ENCODE measurements at places on chromosomes 2 and 18.
A peak's percentile ranks its signal among the peaks of the same experiment; 100 is the strongest.

DNA sequence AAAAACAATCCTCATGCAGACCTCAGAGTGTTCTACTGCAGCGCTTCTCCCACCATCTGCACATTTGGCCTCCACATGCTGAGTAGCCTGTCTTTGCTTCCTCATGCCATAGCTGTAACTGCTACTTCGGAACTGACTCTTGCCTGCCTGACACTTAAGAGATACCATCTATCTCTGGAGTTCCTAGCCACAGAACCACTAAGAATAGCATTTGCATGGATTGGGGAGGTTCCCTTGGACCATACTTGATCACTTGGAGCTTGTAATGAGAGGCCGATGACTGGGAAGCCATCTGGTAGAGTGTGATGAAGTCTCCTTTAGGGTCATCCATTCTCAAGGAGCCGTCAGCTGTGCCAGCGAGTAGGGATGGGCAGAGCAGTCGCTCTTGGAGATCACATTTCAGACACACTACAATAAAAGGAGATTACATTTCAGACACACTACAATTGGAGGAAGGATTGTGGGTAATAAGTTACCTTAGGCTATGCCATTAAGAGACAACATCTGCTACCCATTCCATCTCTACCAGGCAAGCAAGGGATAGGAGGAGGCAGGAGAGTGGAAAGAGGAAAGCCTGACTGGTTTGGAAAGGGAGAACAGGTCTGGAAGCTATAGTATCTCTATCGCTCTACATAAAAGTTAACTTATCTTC, 21.8 kb downstream of the DOK1 start:
- H3K4me1 ChIP-seq = peaks cover 11% of the 10 kb centered on the region
- no peaks in the 10 kb centered on the region for H3K36me3 ChIP-seq
- no peak overlapping the region for H3K4me3 ChIP-seq
- H3K27me3 ChIP-seq = no peaks in the 10 kb centered on the region
- H3K27ac ChIP-seq = no peak overlapping the region

GRCh38 chr18:49177812-49178211, 227.0 kb upstream of the SMAD7 start:
- no peaks in the 10 kb centered on the region for H3K36me3 ChIP-seq
- no peaks in the 10 kb centered on the region for H3K4me1 ChIP-seq
- no peak overlapping the region for H3K27ac ChIP-seq
- no peak for DNase-seq
- H3K4me3 ChIP-seq = no peak overlapping the region

DNA sequence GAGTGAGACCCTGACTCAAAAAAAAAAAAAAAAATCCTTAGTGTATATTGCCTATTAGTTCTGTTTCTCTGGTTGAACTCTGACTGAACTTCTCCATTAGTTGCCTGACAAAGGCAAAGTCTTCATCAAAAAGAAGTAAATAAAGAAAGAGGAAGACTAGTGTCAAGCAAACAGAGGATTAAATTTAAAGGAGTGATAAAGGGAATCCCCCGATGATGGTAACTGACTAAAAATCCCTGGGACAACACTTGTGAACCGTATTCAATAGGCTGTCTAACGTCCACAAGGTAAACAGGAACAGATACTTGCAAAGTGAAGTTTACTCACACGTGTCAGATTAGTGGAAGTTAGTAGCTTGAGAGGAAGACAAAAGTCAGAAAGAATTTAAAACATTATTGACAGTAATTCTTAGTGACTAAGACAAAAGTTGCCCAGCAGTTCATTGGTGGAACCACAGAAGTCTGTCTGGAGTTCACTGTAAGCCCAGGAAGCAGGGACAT, 26.2 kb upstream of the SPOPL start:
- H3K4me3 ChIP-seq = no peak overlapping the region
- DNase-seq = no peak
- no peaks in the 10 kb centered on the region for H3K36me3 ChIP-seq
- no peaks in the 10 kb centered on the region for H3K27me3 ChIP-seq
- no peaks in the 10 kb centered on the region for H3K4me1 ChIP-seq

DNA sequence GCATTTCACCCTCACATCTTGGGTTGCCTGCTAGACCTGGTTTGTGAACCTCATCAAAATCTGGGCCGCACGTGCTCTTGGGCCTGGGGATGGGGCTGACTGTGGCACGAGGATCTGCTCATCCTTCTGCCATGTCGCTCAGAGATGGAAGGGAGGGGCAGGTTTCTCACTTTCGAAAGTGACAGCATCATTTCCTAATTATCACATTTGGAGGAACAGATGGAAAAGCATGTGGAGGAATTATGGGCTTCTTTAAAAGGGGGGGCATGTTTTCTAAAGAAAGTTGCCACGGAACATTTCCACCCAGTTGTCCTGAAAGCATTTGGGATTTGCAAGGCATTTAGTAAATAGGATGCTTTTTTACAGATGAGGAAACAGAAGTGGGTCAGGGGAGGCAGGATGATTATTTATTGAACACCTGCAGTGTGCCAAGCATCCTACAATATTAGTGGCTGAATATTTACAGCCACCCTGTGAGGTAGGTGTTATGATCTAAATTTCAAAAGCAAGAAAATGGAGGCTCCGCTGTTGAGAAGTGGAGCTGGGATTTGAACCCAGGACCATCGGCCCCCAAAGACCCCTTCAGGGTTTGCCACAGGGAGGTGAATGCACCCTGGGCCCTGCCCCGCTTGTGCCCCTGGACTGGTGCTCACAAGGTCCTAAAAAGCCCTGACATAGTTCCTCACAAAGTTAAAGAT, 104.2 kb upstream of the MYCN start:
- H3K27me3 ChIP-seq = no peaks in the 10 kb centered on the region
- no peak overlapping the region for H3K27ac ChIP-seq
- H3K4me3 ChIP-seq = no peak overlapping the region
- H3K4me1 ChIP-seq = no peaks in the 10 kb centered on the region

DNA sequence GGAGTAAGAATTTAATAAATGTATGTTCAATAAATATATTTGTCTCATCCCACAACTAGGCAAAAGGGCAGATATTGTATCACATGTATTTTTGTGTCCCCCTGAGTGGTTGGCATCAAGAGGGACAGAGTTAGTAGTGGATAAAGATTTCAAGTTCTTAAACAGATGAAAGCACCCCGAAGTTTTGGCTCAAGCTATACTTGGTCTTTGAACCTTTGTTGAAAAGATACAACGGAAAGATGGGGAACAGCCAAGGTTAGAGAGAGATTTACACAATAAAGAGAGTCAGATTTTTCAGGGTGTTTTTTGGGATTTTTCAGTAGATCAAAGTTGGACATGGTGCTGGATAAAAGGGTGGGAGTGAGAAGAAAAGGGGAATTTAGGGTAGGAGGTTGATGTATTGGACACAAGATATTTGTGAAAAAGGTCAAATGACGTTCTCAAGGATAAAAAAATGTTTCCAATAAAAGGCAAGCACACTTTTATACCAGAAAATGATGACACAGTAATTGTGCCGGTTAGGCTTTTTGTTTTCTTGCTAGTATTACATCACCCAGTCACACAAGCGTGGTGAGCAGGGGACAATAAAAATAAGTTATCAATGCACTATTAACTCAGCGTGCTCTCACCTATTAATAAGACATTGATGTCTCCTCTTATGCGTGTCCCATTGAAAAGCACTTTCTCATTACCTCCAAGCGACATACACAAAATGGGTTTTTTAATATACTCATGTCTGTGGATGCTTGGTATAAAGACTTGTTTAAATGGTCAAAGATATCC, 59.5 kb downstream of the MEP1B start:
- no peak overlapping the region for H3K27ac ChIP-seq
- no peaks in the 10 kb centered on the region for H3K36me3 ChIP-seq
- no peak for DNase-seq
- no peaks in the 10 kb centered on the region for H3K27me3 ChIP-seq
- no peaks in the 10 kb centered on the region for H3K4me1 ChIP-seq

GRCh38 chr2:213958086-213958485, 452.8 kb upstream of the VWC2L start:
- no peak overlapping the region for H3K4me3 ChIP-seq
- no peaks in the 10 kb centered on the region for H3K36me3 ChIP-seq
- no peaks in the 10 kb centered on the region for H3K4me1 ChIP-seq

DNA sequence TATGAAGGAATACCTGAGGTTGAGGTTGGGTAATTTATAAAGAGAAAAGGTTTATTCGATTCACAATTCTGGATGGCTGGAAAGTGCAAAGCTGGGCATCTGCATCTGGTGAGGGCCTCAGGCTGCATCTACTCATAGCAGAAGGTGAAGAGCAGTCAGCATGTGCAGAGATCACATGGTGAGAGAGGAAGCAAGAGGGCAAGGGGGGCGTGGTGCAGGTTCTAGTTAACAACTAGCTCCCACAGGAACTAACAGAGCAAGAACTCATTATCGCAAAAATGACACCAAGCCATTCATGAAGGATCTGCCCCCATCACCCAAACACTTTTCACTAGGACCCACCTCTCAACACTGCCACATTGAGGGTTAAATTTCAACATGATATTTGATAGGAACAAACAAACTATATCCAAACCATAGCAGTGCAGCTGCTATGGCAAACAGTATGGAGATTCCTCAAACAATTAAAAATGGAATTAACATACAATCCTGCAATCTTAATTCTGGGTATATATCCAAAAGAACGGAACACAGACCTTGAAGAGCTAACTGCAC, 72.8 kb upstream of the LDLRAD4 start:
- H3K27ac ChIP-seq = no peak overlapping the region
- no peaks in the 10 kb centered on the region for H3K36me3 ChIP-seq
- no peaks in the 10 kb centered on the region for H3K4me1 ChIP-seq

DNA sequence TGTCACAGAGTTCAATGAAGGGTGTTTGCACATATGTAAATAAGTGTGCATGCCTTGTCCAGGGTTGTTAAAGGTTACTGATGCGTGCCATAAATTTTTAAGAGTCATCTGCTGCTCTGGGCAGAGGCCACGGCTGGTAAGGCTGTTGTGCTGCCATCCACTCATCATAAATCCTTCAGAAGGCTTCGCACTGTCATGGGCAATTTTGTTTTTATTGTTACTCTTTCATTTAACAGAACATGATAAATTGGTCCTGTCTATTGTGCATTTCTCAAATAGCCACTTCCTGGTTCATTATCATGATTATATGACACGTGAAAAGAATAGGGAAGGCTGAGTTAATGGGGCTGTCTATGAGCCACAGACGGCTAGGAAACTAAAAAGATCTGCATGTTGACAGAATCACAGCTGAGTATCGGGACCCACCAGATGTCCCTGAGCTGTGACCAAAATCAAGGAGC, 634.3 kb upstream of the SOX11 start:
- no peaks in the 10 kb centered on the region for H3K36me3 ChIP-seq
- no peak overlapping the region for H3K27ac ChIP-seq
- DNase-seq = no peak
- no peaks in the 10 kb centered on the region for H3K27me3 ChIP-seq
- H3K4me1 ChIP-seq = no peaks in the 10 kb centered on the region

DNA sequence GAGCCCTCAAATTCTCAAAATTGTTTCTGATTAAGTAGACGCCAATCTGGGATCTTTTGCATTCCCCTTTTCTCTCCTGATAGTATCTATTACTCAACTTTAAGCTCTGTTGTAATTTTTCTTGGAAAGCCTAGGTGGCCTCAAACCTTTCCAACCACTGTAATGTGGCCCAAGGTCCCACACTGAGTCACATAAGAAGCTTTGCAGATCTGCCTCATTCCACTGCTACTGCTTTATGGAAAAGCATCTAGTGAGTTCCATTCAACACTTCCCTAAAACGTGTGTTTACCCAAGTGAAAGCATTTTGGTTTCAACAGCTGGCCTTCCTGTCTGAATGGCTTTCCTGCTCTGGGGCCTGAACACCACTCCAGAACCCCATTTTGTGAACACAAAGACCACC, 493.6 kb upstream of the SPHKAP start:
- H3K4me1 ChIP-seq = no peaks in the 10 kb centered on the region
- DNase-seq = no peak
- no peaks in the 10 kb centered on the region for H3K27me3 ChIP-seq
- no peak overlapping the region for H3K27ac ChIP-seq
- H3K36me3 ChIP-seq = no peaks in the 10 kb centered on the region

GRCh38 chr2:26238311-26238958, 6.0 kb downstream of the HADHA start:
- peaks cover 19% of the 10 kb centered on the region for H3K4me1 ChIP-seq
- no peaks in the 10 kb centered on the region for H3K27me3 ChIP-seq
- no peak overlapping the region for H3K4me3 ChIP-seq
- H3K27ac ChIP-seq = no peak overlapping the region
- DNase-seq = no peak

- no peaks in the 10 kb centered on the region for H3K4me1 ChIP-seq
- no peaks in the 10 kb centered on the region for H3K36me3 ChIP-seq
- H3K4me3 ChIP-seq = no peak overlapping the region
- no peaks in the 10 kb centered on the region for H3K27me3 ChIP-seq
- no peak for DNase-seq
- H3K27ac ChIP-seq = no peak overlapping the region
Observed at GRCh38 chr2:210681491-210681890, 125.1 kb downstream of the CPS1 start.

GRCh38 chr2:113886479-113887008, 3.3 kb upstream of the ACTR3 start:
- no peak overlapping the region for H3K27ac ChIP-seq
- no peaks in the 10 kb centered on the region for H3K36me3 ChIP-seq
- H3K27me3 ChIP-seq = no peaks in the 10 kb centered on the region
- H3K4me3 ChIP-seq = no peak overlapping the region
- H3K4me1 ChIP-seq = peaks cover 32% of the 10 kb centered on the region

GRCh38 chr2:28150236-28150915, 242.3 kb upstream of the FOSL2 start:
- no peak overlapping the region for H3K27ac ChIP-seq
- no peak overlapping the region for H3K4me3 ChIP-seq

GRCh38 chr18:50280707-50281294, 522 bp downstream of the MBD1 start:
- peak overlapping the region; percentile 90 for H3K4me3 ChIP-seq
- peaks cover 13% of the 10 kb centered on the region for H3K36me3 ChIP-seq
- peaks cover 30% of the 10 kb centered on the region for H3K4me1 ChIP-seq
- no peak for DNase-seq
- peak overlapping the region; percentile 86 for H3K27ac ChIP-seq
- H3K27me3 ChIP-seq = no peaks in the 10 kb centered on the region

DNA sequence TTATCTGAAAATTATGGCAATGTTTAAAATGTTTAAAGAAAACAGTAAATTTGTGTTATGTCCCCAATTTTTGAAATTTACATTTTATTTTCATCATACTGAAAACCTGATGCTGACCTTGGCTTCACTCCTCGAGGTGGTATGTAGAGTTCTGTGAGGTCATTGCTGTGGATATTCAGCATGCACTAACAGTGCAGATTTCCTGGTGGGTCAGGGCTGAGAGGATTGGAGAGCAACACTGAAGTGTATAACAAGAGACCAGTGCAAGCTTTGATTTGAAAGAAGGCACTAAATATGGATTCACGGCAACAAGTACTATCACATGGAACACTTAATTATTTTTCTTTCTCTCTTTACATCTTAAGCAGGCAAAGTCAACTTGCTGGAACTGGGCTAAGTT, 134.1 kb downstream of the SLC8A1 start:
- no peaks in the 10 kb centered on the region for H3K27me3 ChIP-seq
- H3K27ac ChIP-seq = no peak overlapping the region
- H3K36me3 ChIP-seq = no peaks in the 10 kb centered on the region
- no peak for DNase-seq

- H3K36me3 ChIP-seq = peaks cover 3% of the 10 kb centered on the region
- no peaks in the 10 kb centered on the region for H3K4me1 ChIP-seq
- H3K27ac ChIP-seq = no peak overlapping the region
- H3K27me3 ChIP-seq = no peaks in the 10 kb centered on the region
Observed at GRCh38 chr18:47108998-47109405, 41.3 kb downstream of the HDHD2 start.

- no peaks in the 10 kb centered on the region for H3K4me1 ChIP-seq
- no peaks in the 10 kb centered on the region for H3K27me3 ChIP-seq
Observed at GRCh38 chr18:39841482-39842365, 2113.3 kb upstream of the PIK3C3 start.
